AG10803 (cell line): ENCODE measurements at places on chromosomes 16 and 17.

GRCh38 chr16:11402051-11402744, 56.9 kb downstream of the RMI2 start:
- DNase-seq, result no peak

DNA sequence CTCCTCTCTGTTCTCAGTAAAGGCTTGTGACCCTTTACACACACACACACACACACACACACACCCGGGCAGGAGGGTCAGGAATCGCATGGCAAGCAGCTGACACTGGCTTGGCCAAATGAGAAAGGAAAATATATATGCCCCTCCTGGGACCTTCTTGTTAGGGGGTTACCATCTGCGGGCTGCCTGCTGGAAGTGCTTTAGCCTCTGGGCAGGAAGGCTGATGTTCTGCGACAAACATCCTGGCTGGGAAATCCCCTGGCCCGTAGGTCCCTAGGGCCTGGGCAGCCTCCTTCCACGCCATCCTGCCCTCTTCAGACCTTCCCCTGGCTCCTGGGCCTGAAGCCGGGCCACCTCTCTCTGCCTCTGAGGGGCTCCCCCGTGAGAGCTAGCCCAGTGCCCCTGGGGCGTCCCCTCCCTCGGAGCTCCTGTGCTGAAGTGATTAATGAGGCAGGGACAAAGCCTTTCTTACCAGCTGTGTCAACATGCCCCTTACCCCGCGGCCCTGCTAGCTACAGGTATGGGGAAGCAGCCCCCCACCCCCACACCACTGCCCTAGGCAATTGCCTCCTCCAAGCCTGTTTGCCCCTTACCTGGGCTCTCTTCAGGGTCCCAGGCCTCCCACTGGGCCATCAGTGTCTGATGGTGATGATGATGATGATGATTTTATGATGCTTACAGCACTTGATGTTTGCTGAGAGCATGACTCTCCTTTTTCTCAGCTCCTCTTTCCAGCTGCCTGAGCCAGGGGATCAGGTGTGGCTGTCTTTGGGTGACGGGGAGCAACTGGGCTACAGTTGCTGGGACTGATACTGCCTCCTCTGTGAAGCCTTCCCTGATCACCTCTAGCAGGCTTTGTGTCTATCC, 32.8 kb upstream of the ETV4 start:
- peak; percentile 78 for DNase-seq

GRCh38 chr17:36086791-36087190, 3.2 kb downstream of the CCL3 start:
- DNase-seq, result no peak

DNA sequence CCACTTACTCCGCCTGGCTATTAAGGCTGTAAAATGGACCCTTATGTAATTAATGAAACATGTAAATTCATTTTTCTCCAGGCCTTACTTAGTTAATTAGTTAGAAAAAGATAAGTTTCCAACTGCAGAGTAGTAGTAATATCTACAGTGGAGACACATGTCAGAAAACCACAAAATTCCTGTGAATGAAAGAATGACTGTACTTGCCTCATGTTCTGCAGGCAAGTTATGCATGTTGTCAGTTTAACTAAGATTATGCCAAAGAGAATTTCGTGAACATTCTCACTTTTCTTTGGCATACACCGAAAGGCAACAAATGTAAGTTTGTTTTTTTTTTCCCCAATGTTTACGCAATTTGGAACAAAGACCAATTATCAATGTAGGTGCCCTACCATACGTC, 16.8 kb upstream of the CCL1 start:
- peak; percentile 12 for DNase-seq

GRCh38 chr17:31489295-31490018, 98.0 kb downstream of the RAB11FIP4 start:
- DNase-seq, result no peak

DNA sequence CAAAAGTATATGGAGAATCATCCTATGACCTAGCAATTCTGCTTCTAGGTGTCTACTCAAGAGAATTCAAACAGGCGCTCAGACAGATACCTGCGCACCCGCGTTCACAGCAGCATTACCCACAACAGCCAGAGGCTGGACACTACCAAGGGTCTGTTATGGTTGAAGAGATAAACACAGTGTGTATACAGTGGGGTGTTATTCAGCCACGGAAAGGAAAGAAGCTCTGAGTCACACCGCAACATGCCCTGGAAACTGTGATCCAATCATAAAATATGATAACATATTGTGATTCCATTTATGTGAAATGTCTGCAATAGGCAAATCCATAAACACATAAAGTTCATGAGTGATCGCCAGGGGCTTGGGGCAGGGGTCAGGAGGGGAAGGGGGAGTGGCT, 18.0 kb upstream of the JPH3 start:
- DNase-seq, result no peak
